ENCODE measurements at places on chromosomes 3 and 15. TPM values are rescaled to one million over a fixed set of nuclear protein-coding genes. Genes with fewer than 3 reads are reported as not detected.

DNA sequence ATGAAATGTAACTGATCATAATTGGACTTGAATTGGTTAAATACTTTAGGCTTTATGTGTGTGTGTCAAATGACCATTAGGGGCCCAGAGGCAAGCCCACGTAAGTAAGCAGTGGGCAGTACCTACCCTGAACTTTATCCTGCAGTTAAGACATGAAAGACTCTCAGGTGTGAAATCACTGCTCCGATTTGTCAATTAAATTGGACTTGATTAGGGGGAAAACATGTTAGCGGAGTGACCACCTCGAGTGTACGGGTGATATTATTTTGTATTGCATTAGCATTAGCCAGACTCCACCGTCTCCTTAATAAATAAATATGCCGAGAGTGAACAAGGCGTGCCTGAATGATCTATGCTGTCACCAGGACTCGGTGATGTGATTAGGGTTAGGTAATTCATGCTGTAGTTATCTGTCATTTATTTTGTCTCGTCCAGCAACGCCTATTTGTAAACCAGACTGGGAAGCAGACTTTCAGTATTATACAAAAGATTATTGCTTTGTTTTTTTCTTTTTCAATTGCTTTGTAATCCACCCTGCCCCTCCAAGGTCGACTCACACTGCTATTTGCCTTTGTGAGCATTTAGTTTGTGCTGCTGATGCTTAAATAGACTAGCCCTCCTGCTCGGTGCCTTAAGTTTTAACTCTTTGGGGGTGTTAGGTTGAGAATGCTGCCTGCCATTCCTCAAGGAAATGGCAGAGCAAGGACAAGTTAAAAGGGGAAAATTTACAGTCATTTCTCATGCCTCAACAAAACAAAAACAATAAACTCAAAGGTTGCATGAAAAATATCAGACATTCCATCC, 1.8 kb downstream of the RBMS3 start:
- no peak for DNase-seq

Gene VWA5B2
- 0.36 TPM for total RNA-seq

Gene BFSP2
- total RNA-seq = not detected

DNA sequence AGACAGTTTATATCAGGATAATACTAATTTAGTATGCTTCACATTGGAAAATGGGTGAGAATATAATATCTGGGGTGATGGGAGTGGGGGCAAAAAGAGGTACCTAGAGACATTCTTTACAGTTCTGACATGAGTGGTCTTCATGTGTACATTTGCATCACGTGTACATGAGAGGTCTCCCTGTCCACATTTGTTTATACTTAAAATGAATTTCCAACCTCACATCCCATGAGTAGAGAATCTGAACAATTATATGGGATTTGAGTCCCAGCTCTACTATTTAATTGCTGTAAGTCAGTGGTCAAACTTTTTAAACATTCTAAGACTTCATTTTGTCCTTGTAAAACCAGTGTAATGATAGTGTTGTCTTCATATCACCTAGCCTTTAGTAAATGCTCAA, 408.4 kb downstream of the NAALADL2 start:
- no peak for DNase-seq

DNA sequence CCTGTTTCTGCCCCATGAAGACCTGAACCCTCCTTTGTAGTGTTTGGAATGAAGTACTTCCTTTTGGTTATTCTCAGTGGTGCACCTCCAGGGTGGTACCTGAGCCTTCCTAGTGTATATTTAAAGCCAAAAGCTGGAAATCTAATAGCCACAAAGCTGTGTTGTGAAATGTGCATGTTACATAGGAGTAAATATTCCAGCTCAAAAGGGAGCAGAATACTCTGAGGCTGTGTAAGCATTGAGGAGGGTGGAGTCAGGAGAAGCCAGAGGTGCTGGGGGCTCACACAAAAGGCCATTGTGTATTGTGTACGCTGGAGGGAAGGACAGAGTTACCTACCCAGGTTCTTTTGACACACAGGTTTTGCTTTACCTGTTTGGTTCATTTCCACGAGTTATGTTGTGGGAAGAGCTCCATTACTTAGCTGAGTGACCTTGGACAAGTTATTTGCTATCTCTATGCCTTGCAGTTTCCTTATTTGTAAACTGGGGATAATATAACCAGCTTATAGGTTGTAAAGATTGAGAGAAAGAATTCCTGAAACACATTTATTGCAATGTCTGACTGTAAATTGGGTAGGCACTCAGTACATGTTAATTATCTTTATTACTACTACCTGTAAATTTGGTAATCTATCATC, 24.7 kb downstream of the GPR171 start:
- no peak for DNase-seq

DNA sequence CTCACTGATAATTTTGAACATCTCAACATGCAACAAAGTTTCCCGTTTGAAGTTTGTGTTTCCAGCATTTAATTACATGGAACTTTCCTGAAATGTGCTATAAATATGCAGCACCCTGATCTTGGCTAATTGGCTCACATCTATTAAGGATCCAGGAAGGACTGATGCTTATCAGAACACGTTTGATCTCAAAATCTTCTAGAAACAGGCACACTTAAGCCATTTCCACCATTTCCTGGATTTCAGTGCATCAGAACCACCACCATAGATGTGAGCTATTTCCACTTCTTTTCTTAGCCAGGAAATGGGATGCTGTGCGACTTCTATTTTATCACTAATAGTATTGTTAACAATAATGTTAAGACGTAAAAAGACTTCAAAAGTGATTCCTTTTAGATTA, 228.9 kb downstream of the FEZF2 start:
- no peak for DNase-seq

Gene STRIT1
- total RNA-seq = not detected

Gene TIPARP
- 13.4 TPM for total RNA-seq

DNA sequence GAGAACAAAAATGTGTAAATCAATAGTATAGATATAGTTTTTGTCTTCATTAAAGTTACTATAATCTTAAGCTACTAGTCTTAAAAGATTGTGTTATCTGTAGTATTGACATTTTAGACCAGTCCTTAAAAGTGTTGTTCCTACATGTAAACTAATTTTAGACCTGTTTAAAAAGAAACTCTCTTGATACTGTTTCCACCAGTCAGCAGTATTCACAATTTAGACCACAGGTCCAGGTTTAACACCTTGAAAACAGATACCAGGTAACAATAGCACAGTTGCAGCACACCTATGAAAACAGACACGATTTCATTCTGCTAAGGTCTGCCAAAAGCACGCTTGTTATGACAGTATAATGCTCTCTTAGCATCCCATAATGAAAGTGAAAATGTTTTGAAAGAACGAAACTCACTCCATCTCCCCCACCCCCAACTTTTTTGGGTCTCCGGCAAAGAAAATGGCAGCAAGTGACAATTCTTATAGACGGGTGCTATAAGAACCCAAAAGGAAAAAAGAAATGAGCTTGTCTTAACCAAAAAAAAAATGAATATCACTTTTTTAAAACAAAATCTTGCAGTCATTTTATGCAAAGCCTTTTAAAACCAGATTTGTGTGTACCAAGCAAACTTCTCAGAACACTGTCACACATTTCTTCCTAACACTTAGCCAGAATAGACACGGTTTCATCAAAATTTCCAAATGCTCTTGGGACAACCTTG, 1.6 kb downstream of the EIF4E3 start:
- DNase-seq = no peak

DNA sequence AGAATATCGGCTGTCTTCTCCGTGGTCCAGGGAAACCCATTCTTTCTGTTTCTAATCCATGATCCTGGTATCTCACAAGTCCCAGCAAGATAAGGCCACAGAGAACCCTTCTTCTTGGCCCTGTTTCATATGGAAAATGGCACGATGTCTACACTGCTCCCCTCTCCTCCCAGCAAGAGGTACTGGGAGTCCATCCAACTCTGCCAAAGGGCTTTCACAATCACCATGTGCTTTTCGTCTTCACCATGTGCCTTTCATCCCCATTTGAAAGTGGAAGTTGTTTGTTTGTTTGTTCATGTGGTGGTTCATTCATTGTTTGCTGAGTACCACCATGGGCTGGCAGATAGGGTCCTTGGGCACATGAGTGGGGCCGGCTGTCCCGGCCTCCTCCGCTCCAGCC, 5.5 kb downstream of the ITIH3 start:
- no peak for DNase-seq

DNA sequence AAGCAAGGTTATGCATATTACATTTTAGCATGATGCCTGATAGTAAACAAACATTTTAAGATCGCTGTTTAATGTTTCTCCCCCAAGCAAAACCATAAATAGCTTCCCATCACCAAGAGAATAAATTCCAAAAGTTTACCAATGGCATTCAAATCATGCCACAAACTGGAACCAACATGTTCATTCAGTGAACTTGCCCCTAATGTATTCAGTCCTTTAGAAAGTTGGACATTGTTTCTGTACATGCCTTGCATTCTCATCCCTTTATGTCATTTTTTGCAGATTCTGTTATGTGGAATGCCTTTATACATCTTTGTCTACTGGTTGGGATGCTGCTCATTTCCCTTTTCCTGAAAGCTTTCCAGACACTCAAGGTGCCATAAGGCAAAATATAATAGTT, 105.5 kb downstream of the PYDC2 start:
- DNase-seq = no peak

- DNase-seq = no peak
Observed at GRCh38 chr3:8619548-8619947, 25.1 kb downstream of the SSUH2 start.

- no peak for DNase-seq
Observed at GRCh38 chr3:184795522-184796190, 16.3 kb upstream of the VPS8 start.

DNA sequence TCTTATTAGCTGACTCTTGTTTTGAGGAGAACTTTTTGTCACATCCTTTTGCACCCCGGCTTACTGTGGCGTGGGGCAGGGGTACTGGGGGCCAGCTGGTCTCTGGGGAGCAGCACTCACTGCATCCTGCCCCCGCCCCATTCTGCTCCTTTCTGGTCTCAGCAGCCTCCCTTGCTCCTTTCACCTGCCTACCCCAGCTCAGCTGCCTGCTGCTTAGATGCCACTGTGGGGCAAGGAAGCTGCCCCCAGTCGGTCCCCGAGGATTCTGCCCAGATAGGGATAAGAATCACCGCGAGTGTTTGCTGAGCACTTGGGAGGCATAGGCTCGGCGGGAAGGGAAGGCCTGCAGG, 32.0 kb downstream of the APBA2 start:
- no peak for DNase-seq

Gene GPR87
- total RNA-seq = not detected

GRCh38 chr3:143831208-143831607, 17.1 kb downstream of the SLC9A9 start:
- DNase-seq = no peak

Gene FOXB1
- 5.9 TPM for total RNA-seq

- no peak for DNase-seq
Observed at GRCh38 chr15:78434134-78434533, 3.9 kb upstream of the IREB2 start.

Gene RBMS3
- 35.4 TPM for total RNA-seq
